ENCODE measurements at places on chromosomes 7 and 10. TPM values are rescaled to one million over a fixed set of nuclear protein-coding genes. Genes with fewer than 3 reads are reported as not detected.

Gene RPA3
- polyA plus RNA-seq, result 22.9 TPM

- DNase-seq, result no peak
Observed at GRCh38 chr10:3948843-3949242, 163.8 kb upstream of the KLF6 start.

Gene RTKN2
- polyA plus RNA-seq, result 1.0 TPM

GRCh38 chr7:42945821-42946626 lies 13.8 kb downstream of the MRPL32 start:
- no peak for DNase-seq

Gene CAMK2G
- 22.3 TPM for polyA plus RNA-seq

- DNase-seq, result no peak
Observed at GRCh38 chr7:40612298-40612697, 477.5 kb downstream of the SUGCT start.

GRCh38 chr10:133474665-133475424 lies 21.1 kb downstream of the SCART1 start:
- no peak for DNase-seq

- no peak for DNase-seq
Observed at GRCh38 chr7:96949766-96950165, 55.6 kb upstream of the DLX6 start.

DNA sequence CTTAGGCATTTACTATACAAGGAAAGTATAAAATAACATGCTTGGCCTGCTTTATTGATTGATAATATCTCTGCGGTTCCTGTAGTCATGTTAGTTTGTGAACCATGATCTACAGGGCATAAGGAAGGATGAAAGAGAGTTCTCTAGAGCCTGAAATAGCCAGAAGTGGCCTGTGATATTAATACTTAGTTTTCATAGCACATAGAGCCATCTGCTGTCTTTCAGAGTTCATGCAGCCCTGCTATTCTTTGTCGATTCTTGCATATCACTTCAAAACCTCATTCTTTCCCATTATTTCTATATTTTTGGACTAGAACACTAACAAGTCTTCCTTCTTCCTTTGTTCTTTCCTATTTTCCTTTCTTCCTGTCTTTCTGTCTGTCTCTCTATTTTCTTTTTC lies 26.4 kb upstream of the PRKG1 start:
- no peak for DNase-seq

DNA sequence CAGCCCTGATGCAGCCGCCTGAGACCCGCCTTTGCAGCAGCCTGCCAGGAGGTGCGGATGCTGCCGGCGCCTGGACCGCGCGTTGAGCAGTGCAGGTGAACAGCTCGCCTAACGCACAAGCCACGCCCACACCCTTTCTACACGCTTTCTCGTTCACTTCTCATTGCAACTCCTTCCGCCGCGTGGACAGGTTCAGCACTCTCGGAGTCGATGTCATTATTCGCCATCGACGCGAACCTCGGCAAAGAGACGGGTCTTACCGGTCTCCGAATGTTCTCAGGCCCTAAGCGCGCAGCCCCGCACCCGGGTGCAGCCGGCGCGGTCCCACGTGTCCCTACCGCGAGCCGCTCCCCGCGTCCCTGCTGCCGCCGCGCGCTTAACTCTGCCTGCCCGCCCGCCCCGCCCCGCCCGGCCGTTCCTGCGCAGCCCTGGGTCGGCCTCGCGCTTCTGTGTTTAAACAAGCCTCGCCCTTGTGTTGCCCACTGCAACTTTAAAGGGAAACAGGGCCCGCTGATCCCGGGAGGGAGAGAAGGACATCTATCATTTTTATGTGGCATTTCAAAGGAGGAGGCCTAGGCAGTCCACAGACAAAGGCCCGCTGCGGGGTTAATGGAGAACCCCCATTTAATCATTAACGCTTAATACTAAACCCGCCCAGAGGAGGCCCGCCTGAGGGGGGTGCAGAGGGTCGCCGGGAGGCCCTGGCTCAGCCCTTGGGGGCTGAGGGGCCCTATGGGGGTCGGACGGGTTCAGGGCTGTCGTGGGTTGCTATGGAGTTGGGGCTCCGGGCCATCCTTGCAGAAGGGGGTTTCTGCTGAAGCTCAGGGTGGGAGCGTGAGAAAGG lies 128.5 kb downstream of the WDR11 start:
- no peak for DNase-seq

Gene NXPH1
- not detected for polyA plus RNA-seq

DNA sequence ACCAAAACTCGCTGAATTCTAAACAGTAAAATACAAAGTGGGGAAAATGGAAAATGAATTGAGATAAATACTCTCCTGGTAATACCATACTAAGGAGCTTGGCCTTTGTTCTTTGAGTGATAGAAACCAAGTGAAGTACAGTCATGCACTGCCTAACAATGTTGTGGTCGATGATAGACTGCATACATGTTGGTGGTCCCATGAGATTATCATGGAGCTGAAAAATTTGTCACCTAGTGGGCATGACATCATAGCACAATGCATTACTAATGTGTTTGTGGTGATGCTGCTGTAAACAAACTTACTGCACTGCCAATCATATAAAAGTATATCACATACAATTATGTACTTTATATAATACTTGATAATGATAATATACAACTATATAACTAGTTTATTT lies 419.1 kb downstream of the ARL4A start:
- DNase-seq, result no peak

GRCh38 chr10:16854623-16855022 lies 37.4 kb upstream of the RSU1 start:
- no peak for DNase-seq

GRCh38 chr10:73956476-73957359 lies 41.2 kb upstream of the VCL start:
- DNase-seq, result no peak

DNA sequence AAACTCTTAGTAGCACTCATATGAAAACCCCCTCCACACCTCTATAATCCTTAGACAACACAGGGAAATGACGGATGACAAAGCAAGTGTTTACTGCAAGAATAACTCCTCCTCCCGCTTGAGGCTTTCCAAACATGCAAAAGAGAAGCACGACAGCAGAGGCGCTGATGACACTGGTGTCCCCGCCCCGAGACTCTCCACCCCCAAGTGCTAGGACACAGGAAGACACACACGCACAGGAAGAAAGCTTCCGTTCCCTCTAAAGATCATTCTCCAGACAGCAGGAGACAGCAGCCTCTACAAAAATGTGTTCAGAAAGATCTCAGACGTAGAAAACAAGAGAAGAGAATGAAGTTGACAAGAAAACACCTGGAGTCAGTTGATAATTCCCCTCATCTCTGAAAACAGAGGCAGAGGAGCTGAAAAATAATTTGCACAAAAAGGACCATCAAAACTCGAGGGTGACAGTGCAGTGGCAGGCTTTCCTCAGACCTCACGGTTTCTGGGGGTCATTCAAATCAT lies 90.2 kb downstream of the DLG5 start:
- no peak for DNase-seq

Gene KEL
- 0.09 TPM for polyA plus RNA-seq

Gene KIF20B
- 4.5 TPM for polyA plus RNA-seq

Gene TUBB8
- not detected for polyA plus RNA-seq

- DNase-seq, result no peak
Observed at GRCh38 chr7:94050046-94050445, 45.9 kb upstream of the BET1 start.

Gene TMEM176B
- polyA plus RNA-seq, result 3.1 TPM

GRCh38 chr7:140206616-140207389 lies 30.0 kb upstream of the KDM7A start:
- no peak for DNase-seq

Gene LBX1
- not detected for polyA plus RNA-seq

DNA sequence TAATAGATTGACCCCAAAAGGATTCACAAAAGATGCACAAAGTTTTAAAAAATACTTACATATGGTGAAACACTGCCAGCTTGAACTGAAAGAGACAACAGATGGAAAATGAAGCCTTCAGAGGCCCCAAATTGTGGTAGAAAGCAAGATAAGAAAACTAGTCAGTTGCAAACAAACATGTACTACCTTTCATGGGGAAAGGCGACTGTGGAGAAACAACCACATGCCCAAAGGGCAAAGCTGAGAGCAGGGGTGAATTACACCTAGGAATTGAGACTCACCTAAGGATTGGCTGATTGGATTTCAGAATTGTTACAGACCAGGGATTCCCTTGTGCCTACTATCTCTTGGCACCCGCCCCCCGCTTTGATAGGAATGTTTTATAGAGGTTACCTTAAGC lies 13.1 kb downstream of the EPC1 start:
- no peak for DNase-seq

Gene CNNM2
- polyA plus RNA-seq, result 5.8 TPM

DNA sequence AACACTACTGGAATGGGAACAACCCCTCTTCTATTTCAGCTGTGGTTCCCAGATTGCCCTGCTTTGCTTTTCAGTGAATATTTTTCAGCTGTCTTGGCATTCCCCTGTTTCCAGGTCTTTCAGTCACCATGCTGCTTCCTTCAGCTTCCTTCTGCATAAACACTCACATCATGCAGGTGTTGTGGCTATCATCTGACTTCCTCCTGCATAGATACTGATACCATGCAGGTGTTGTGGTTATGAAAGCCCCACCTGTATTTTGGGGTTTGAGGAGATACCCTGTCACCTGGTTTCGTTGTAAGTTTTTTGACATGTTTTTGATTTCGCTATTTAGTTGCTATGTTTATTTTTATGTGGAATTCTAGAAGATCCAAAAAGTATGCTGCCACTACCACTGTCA lies 71.5 kb downstream of the SLC35B4 start:
- DNase-seq, result no peak

Gene SYT15
- 0.15 TPM for polyA plus RNA-seq

Gene AKR1C1
- 114 TPM for polyA plus RNA-seq

DNA sequence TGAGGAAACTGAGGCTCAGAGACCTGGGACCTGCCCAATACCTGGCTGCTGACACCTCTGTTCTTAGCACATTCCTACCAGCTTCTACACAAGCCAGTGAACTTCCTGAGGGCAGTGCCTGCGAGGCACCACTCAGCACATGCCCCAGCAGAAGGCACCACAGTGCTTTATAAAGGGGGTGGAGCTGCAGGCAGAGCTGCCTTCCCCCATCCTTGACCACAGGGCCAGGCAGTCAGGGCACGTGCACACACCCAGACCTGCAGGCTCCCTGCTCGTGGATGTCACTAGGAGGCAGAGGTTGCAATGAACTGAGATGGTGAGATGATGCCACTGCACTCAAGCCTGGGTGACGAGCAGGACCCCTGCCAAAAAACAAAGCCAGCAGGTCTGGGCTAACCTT lies 39.2 kb upstream of the TUBB8 start:
- DNase-seq, result no peak

Measured in AG04450 (cell line).